NCI-H1105 (cell line): ENCODE measurements at places on chromosomes 2 and 18.

- no peak for DNase-seq
Observed at GRCh38 chr2:237688081-237688480, 60.7 kb downstream of the LRRFIP1 start.

DNA sequence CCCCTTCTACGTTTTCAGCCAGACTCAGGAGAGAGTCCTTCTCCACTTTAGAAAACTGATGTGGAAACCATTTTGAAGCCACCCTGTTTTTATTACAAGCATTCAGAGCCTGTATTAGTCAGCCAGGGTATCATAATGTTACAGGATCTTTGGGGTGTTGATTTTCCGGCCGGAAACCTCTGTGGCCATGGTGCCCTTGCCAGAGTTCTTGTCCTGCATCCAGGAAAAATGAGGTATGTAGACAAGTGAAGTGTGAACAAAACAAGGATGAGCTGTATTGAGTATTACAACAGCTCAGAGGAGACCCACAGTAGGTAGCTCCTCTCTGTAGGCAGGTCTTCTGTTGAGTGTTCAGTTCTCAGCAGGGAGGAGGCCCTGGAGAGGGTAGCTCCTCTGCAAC lies 241.0 kb upstream of the COPS8 start:
- DNase-seq = no peak

GRCh38 chr2:207073412-207073800 lies 92.3 kb downstream of the KLF7 start:
- no peak for DNase-seq

- DNase-seq = no peak
Observed at GRCh38 chr18:43581936-43582519, 304.7 kb upstream of the SYT4 start.

- no peak for DNase-seq
Observed at GRCh38 chr2:241465543-241465942, 42.8 kb downstream of the STK25 start.
